Activated T-helper 1 cell treated with Interleukin-2 at 50 U/mL for 16 hours (primary cell): ENCODE measurements at places on chromosomes 5 and 9.
A peak's percentile ranks its signal among the peaks of the same experiment; 100 is the strongest.

GRCh38 chr9:14191512-14191911, 122.4 kb downstream of the NFIB start:
- DNase-seq: no peak

DNA sequence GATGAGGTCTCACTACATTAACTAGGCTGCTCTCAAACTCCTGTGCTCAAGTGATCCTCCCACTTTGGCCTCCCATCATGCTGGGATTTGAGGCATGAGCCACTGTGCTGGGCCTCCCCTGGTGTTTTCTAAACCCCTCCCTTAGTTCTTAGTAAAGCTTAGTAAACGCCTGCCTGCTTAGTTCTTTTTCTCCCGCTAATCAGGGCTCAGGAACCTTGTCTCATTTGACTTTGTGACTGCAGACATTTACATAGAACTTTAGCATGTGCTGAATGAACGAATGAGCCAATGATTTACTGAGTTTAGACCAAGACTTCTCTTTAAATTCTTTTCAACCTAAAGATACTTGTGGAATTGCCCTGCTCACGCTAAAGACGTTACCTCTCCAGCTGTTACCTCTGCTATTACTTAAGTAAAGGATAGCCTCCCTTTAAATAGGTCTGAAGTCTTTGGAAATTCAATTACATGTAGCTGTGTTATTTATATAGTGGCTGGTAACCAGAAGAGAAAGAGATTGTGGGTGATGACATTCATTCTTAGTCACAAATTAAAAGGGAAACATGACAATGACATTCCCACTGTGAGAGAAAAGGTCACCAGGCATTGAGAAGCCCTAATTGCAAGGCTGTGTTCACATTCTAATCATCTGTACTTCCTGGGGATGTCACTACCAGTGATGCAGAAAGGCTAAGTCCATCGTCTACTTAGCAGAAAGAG, 18.6 kb upstream of the SUSD1 start:
- no peak for DNase-seq

- no peak for DNase-seq
Observed at GRCh38 chr5:127930311-127930710, 153.3 kb upstream of the SLC12A2 start.

DNA sequence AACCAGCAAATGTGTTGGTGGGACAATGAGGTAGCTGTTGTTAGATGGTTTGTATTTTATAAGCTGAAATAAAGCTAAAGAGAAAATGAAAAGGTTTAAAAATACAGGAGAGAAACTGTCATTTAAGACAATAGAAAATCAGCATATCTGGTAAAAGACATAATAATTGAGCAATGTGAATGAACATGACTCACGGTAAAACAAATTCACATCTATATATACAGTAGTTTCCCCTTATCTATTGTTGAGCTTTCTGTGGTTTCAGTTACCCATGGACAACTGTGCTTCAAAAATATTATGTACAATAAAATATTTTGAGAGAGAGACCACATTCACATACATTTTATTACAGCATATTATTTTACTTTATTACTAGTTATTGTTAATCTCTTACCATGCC, 1649.8 kb downstream of the EFNA5 start:
- no peak for DNase-seq

GRCh38 chr5:96703384-96703920, 41.3 kb downstream of the CAST start:
- DNase-seq: no peak

GRCh38 chr9:5670079-5670478, 41.2 kb downstream of the RIC1 start:
- DNase-seq: no peak

GRCh38 chr9:76620996-76621395, 143.2 kb upstream of the PCA3 start:
- DNase-seq: no peak

DNA sequence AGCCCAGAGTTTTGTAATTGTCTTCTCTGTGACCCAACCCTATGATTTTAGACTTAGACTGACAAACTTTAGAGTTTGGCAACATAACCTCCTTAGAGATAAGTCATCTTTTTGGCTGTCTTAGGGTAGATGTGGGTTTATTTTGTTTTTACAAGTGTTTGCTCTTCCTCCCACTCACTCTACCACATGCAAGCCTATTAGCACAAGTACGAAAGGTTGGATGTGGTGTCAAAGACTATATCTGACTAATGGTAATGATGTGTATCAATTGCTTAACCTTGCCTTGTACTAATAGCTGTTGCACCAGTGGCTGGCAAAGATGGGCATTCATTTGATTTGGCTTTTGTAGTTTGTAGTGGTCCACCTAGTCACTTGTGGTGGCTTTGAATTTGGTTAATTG, 46.5 kb downstream of the SLC25A46 start:
- DNase-seq: no peak

GRCh38 chr5:141692919-141693725, 11.1 kb upstream of the ARAP3 start:
- peak; percentile 69 for DNase-seq

GRCh38 chr5:157362982-157363381, 97.0 kb upstream of the NIPAL4 start:
- no peak for DNase-seq

DNA sequence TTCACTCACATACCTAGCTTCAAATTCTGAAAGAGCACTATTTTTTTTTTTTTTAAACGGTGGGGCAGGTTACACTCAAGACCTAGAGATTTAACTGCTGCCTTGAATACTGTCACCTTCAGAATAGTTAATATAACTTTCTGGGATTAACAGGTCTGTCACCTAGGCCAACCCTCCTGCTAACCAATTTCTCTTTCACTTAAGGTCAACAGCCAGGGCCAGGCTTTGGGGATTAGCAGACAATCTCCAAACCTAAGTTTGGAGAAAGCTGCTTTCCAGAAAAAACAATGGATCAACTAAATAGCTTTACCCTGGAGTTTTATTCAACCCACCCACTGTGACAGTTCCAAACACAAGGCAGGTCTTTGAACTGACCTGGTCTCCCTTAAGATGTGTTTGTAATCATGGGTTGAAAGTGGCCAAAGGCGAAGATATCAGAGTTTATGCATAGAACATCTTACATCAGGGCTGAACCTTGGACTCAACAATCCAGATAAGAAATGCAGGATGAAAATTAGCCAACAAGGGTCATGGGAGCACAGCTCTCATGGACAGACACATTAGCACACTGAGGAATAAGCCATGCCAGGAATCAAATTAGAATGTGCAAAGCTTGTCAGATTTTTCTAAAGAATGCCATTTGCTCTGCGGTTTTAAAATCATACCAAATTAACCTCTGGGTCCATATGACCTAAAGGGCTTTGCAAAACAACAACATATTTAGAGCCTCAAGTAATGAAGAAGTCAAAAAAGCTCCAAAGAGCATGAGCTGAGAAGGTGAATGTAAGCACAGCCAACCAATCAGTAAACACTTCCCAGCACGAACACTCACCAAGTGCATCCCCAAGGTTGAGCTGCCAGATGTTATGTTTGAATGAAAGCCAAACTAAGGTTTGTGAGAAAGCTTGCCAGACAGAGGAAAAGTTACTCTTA, 538.5 kb upstream of the DMAC1 start:
- no peak for DNase-seq

DNA sequence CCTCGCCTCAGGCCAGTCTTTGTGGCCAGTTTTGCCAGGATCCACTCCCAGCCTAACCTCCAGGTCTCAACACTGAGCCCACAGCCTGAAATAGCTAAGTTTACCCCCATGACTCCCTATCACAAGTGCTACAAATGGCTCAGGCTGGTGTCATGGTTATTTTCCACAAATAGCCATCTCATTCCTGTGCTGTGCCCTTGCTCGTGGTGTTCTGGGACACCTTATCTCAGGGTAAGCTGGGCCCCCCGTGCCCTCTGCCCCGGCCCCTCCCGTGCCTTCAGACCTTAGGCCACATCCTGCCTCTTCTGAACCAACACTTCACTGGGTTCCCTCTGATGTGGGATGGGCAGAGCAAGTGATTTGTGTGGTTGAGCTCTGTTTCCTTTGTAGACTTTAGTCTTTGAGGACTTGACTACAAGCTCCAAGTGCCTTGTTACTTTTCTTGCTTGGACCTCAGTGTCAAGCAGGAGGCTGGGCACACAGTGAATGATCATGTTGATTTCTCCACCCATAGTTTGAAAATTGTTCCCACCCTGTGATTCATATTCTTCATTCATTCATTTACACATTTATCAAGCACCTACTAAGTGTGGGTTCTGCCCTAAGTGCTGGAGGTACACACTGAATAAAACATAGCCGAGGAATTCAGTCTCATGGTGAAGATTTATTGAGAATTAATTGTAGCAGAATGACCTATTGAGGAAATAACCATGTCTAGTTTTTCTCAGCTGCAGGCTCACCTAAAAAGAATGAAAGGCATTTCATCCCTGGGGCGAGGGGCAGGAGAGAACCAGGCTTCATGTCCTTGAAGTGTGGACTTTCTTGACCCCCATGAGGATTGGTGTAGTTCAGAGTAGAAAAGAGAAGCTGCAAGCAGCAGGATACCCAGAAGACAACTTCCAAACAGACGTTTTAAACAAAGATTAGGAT, 84.5 kb upstream of the CTNNA1 start:
- DNase-seq: no peak

GRCh38 chr5:101585366-101585765, 682.3 kb upstream of the ST8SIA4 start:
- DNase-seq: no peak

DNA sequence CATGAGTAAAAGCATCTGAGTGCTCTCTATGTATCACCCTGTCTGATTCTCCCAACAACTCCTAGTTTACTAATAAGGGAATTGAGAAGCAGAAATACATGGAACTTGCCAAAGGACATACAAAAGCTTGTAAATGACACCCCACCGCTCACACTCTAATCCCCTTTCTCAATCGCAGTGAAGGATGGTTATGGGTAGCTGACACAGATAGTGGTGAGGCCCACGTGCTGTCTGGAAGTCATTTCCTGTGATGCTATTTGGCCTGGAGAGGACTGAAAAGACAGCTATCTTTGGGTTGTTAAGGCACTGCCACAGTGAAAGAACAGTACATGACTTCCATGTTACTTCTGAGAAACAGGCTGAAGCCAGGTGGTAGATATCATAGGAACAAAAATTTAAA, 117.0 kb downstream of the GLIS3 start:
- DNase-seq: no peak

DNA sequence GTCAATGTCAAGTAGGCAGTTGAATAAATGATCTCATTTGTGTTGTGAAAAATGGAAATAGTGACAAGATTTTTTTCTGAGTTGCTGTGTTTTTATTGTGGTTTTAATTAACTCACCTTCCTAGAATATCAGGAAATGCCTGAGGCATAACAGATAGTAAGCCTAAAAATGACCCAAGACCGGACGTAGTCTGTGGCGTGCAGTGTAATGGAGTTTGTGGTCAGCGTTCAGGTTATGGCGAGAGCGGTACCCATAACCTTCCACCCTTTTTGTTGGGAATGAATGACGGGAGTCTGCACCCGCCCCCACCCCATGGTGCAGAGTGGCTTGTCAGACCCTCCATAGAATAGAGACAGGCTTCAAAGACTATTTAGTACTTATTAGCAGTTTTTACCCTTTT, 119.3 kb downstream of the GALNT10 start:
- DNase-seq: no peak

GRCh38 chr9:107600060-107600573, 110.5 kb upstream of the KLF4 start:
- DNase-seq: no peak

GRCh38 chr5:6755941-6756340, 42.7 kb downstream of the TENT4A start:
- DNase-seq: no peak

DNA sequence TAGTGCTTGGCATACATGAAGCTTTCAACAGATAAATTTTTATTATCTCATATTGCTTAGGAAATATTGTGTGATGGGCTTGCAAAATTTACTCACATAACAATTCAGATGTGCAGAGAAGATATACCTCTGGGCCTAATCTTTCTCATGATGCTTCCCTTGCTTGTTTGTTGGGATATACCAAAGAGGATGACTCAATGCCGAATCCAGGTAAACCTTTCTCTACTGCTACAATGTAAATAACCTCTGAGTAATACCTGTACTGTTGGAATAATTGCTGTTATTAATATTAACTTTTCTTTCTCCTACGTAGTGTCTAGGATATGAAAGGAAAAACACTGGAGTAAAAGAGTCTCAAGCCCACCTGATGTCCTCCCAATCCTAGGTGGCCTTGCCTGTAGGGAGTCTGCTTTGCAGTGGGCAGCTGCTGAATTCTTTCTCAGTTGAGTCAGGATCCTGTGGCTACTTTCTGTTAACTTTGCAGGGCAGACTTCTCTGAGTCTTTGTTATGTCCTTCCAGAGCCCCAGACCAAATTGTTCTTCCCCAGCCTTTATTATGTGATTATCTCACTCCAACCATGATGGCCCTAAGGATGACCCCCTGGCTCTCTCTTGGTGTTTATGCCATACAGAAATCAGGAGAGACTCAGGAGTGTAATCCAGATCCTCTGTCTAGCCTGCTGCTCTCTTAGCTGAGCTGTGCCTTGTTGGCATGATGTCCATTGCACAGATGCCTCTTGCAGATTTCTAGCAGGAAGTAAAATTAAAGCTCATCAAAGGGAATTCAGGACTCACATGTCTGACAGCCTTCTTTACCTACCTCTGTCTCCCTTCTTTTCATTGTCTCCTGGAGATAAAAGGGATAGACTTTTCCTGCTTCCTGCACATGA, 208.1 kb downstream of the SNX18 start:
- DNase-seq: no peak

DNA sequence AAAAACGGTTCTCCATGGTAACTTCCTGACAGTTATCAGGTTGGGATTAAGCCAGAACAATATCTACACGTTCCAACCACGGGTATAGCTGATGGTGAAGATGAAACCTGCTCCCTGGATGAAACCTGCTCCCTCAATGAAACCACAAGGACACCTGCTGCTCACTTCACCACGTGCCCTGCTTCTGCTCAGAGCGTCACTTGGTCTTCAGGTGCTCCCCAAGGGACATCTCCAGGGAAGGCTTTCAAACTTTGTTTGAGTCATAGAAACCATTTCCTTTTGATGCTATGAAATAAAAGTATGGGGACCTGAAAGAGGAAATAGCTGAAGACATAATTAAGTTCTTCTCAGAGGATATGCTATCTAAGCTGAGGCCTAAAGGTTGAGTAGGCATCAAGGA, 242.4 kb downstream of the MED10 start:
- no peak for DNase-seq
